ENCODE measurements at places on chromosomes 13 and 19.

DNA sequence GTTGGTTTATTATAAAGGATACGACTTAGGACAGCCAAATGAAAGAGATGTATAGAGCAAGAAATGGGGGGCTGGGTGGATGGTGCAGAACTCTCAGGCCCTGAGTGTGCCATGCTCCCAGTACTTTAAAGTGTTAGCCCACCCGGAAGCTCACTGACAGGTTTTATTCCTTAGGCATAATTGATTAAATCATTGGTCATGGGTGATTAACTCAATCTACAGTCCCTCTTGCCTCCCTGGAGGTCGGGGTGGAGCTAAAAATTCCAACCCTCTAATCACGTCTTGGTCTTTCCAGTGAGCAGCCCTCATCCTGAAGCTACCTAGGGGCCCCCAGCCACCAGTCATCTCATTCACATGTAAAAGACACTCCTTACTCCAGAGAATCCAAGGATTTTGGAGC lies 9.9 kb upstream of the LEUTX start:
- DNase-seq, result no peak

DNA sequence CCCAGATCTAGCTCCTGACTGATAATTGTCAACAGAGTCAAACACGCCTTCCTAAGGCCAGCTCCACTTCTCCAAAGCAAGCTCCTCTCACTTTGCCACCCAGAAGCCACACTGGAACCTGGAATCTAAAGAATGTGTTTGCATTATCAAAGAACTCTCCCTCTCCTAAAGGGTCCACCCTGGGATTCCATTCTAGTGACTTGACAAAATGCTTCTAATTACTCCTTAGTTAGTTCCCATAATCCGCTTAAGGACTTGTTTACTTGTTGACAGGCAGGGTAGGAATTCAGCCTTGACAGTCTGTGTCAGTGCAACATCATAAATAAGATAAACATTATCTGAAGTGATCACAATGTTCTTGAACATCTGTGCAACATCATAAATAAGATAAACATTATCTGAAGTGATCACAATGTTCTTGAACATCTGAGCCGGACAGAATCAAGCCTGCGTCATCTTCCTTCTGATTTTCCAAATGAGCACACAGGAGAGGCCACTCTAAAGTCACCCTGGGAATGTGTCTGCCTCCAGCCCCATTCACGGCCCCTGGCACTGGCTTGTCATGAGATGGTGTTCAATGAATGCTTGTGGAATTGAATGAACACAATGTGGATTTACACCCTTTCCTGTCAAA lies 512.1 kb downstream of the IRS2 start:
- DNase-seq, result no peak

GRCh38 chr13:110813646-110814624 lies 100.4 kb downstream of the ING1 start:
- peak; percentile 35 for DNase-seq

- DNase-seq, result no peak
Measured at GRCh38 chr19:15837221-15837731, 21.8 kb upstream of the OR10H1 start.

DNA sequence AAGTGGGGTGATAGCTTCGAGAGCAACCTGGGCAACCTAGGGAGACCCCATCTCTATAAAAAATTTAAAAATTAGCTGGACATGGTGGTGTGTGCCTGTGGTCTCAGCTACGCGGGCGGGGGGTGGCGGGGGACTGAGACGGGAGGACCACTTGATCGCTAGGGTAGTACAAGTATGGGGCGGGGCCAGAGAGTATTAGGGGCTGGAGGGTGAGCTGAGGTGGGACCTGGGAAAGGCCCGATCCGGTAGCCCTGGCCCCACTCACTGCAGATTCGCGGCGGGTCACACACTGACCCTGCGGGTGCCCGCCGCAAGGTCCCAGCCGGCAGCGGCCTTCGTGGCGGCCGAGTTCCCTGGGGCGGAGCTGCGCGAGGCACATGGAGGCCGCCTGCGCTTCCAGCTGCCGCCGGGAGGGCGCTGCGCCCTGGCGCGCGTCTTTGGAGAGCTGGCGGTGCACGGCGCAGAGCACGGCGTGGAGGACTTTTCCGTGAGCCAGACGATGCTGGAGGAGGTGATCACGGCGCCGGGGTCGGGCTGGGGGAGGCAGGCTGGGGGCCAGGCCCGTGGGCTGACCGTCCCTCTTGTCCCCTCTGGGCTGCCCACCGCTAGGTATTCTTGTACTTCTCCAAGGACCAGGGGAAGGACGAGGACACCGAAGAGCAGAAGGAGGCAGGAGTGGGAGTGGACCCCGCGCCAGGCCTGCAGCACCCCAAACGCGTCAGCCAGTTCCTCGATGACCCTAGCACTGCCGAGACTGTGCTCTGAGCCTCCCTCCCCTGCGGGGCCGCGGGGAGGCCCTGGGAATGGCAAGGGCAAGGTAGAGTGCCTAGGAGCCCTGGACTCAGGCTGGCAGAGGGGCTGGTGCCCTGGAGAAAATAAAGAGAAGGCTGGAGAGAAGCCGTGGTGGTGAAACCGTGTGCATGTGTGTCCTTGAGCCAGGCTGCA lies 2.0 kb upstream of the ARHGAP45 start:
- peak; percentile 85 for DNase-seq

Data from ecto neural progenitor cell (in vitro differentiated cells).